ENCODE measurements at places on chromosomes 16 and 17.

- DNase-seq, result no peak
Observed at GRCh38 chr17:48626245-48627117, at the start of gene HOXB9. TSS of gene HOXB9 (minus strand) at chr17:48626358. CDS start at chr17:48626269, 89 bp downstream.

- DNase-seq, result no peak
Observed at GRCh38 chr17:29618272-29619065, 4.2 kb downstream of the CORO6 start.

DNA sequence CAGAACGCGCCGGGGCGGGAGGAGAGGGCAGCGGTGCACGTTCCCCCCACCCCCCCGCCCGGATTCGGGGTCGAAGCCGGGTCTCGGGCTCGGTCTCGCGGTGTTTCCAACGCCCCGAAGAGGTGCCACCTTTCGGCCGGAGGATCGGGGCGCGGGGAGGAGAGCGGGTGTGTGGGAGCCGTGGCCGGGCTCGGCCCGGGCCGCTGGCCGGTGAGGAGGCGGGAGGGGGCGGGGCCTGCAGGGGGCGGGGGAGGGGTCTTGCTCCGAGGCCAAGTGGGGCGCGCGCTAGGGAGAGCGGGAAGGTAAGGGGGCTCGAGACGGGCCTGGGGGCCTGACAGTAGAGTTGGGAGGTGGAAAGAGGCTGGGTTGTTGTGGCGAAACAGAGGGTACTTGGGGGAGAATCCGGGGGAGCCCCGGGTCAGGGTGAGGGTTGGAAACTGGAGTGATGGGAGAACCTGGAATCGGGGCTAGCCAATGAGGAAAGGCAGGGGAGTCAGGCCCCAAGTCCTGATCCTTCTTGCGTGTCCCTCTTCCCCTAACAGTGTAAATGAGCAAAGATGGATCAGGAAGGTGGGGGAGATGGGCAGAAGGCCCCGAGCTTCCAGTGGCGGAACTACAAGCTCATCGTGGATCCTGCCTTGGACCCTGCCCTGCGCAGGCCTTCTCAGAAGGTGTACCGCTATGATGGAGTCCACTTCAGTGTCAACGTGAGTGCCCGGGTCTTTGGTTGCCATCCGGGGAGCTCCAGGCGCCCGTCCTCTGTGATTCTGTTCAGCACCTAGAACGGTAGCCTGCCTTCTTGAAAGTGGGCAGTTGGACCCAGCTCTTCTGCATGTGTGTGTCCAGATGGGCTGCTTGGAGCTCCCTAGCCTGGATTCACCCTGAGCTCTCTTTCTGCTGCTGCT is 873 bp downstream of the SETD1A start:
- peak; percentile 49 for DNase-seq

GRCh38 chr17:29378500-29378899 is 11.7 kb upstream of the TAOK1 start:
- no peak for DNase-seq

GRCh38 chr16:24841291-24841690 is 4.5 kb upstream of the SLC5A11 start:
- no peak for DNase-seq
